ENCODE measurements at places on chromosomes 1 and 21.

GRCh38 chr21:39232861-39233291 is 49.6 kb upstream of the PSMG1 start:
- DNase-seq, result no peak

GRCh38 chr1:183827801-183828200 is 22.9 kb downstream of the RGL1 start:
- DNase-seq, result no peak

DNA sequence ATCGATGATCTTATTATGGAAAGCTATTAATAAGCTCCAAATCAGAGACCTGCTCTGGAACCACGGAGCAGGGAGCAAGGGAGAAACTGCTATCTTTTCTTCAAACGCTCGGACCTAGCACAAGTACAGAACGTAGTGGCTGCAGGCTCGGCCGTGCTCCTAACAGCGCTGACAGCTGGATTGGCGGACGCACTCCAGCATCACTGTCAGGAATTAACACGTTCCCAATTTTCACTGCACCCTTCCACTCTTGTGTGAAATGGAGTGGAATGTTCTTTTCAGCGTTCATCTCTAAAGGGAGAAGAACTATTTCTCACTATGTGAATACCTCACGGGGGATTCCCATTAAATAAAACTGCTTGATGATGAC is 106.9 kb downstream of the ZNF281 start:
- DNase-seq, result peak; percentile 12

DNA sequence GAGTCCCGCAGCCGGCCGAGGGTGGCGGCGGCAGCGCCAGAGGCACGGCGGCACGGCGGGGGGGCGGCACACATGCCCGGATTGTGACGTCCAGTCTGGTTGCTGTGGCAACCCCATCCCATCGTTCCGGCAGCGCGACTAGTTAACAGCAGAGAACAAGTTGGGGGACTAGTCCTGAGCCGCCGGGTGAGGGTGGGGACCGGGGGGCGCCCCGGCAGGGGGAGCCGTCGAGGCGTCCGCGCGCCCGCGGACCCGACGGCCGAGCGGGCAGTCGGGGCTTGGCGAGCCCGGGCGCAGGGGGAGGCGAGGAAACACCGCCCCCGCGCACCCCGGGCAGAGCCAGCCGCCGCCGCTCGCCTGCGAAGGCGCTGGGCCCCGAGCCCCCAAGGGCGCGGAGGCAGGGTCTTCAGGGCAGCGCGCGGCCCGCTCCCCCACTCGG is at the start of gene CHD5:
Gene CHD5 (minus strand): TSS at position 54 of the 439 bp plus-strand sequence. CDS start 298 bp downstream, outside the sequence.
- DNase-seq, result no peak

DNA sequence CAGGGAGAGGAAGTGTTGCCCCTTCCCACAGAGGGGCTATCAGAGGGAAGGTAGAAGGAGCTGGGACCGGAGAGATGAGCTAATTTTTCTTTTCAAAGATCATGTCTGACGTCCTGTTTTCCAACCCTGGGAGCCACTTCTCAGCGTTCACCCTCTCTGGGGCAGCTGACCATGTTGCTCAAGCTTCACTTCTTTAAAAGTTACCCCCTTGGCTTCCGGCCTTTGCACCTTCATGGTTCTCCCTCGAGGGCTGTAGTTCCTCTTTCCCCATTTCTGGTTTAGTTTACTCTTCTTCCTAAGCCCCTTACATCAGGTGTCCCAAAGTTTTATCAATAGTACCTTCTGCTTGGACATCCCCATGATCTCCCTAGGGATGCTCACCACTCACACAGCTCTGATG is 23.8 kb upstream of the CSF1 start:
- no peak for DNase-seq
